DMS 273 treated with DMSO at 0.1 percent for 48 hours (cell line): ENCODE measurements at places on chromosomes 16 and 17.

GRCh38 chr16:8623634-8624033, 2.1 kb downstream of the METTL22 start:
- no peak for DNase-seq

GRCh38 chr17:74176546-74177001, 26.9 kb upstream of the RPL38 start:
- DNase-seq = peak; percentile 24

- no peak for DNase-seq
Observed at GRCh38 chr16:1466968-1467521, 7.8 kb downstream of the CLCN7 start.

- no peak for DNase-seq
Observed at GRCh38 chr17:62994931-62995330, 28.9 kb downstream of the TANC2 start.

GRCh38 chr17:12046786-12047185, 26.1 kb downstream of the MAP2K4 start:
- no peak for DNase-seq

DNA sequence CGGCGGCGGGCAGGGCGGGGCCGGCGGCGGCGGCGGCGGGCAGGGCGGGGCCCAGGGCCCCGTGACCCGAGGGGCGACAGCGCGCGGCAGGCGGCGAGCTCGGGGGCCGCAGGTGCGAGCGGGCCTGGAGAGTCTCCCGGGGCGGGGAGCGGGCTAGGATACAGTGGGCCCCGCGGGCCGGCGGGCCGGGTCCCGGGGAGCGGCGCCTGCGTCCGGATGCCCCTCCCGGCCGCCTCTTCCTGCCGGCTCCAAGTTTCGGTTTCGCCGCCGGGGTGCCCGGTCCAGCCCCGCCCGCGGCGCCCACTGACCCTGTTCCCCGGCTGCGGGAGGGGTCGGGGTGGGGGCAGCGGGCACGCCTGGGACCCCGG, at the start of gene RNF213:
Gene RNF213 (plus strand): TSS at position 62 of the 368 bp plus-strand sequence. CDS start 2,830 bp downstream, outside the sequence.
- no peak for DNase-seq

- DNase-seq = no peak
Observed at GRCh38 chr16:86243123-86243473, 267.2 kb upstream of the FOXF1 start.

DNA sequence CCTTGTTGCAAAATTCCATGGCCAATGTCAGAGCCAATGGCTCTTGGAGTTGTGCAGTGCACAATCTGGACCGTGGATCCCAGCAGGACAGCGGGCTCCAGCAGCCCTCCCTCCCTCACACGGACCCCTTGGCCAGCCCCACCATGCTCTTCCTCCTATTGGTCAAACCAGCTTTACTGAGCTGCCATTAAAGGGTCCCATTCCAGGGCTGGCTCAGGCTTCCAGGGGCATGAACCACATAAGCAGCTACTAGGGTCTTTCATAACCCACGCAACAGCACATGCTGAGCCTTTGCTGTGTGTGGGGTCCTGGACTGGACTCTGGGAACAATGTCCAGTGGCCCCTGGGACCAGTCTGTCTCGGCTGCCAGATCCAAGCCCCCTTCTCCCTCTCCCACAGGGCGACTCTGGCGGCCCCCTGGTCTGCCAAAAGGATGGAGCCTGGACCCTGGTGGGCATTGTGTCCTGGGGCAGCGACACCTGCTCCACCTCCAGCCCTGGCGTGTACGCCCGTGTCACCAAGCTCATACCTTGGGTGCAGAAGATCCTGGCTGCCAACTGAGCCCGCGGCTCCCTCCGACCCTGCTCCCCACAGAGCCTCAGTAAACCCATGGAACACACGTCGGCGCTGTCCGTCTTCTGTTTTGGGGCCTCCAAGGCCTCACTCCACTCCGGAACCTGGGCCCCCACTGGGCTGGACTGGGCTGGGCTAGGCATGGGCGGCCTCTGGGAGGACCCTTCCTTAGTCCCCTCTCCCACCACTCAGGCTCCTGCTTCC, 5.7 kb downstream of the CTRB1 start:
- no peak for DNase-seq

GRCh38 chr16:68083861-68084503, 1.2 kb upstream of the NFATC3 start:
- no peak for DNase-seq

DNA sequence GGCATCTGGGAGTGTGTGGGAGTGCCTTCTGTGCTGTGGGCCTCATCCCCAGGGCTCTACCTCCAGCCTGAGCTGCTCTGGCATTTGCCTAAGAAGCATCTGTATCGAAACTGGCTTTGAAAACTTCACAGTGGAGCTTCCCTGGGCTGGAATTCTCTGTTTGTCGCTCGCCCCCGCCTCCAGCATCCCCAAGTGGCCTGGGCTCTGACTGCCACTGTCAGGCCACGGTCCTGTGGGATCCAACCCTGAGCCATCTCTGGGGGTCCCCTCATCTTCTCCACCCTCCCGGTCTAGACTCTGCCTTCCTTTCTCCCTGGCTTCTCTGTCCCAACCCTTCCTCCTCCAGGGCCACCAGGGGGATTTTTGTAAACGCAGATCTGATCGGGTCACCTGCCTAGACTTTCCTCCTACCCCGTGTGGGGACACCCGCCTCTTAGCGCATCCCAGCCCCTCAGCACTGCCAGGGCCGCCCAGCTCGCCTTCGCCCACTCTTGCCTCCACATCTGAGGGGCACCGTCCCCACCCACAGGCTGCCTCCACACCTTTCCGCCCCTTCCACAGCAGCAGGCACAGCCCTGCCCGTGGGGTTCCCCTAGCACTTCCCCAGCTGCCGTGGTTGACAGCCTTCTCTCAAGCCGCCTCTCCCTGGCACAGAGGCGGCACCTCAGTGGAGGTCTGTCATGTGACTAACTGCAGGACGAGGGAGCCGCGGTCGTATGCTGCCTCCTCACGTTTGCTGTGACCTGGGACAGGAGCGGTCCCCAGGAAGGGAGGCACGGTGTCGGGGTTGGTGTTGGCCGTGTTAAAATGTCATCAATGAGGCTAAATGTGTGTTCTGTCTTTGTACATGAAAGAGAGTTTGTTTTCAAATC, 12.0 kb downstream of the TBC1D24 start:
- DNase-seq = no peak

GRCh38 chr17:72922219-72922618, 170.3 kb downstream of the SLC39A11 start:
- DNase-seq = no peak

DNA sequence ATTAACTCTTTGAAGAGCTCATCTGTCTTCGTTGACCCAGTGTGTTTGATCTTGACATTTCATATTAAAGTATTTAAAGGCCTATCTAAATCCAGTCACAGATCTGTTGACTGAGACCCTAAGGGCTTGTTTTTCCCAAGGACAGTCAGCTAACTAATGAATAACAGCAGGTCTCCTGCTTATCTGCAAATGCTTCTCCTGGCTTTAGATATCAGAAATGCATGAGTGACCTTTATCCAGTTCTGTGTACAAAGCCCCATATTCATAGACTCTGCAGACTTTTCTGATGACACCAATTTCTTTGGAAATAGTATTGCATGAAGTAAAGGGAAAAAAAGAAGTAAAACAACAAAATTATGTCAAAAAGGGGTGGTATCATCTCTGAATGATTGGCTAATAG, 70.3 kb downstream of the YPEL2 start:
- no peak for DNase-seq

GRCh38 chr16:53446090-53446489, 11.8 kb downstream of the RBL2 start:
- no peak for DNase-seq

- no peak for DNase-seq
Observed at GRCh38 chr16:89495121-89495520, 4.8 kb upstream of the ANKRD11 start.

- no peak for DNase-seq
Observed at GRCh38 chr17:77841742-77842527, 116.6 kb upstream of the TNRC6C start.

GRCh38 chr16:4938683-4939030, 1.7 kb upstream of the PPL start:
- DNase-seq = no peak

DNA sequence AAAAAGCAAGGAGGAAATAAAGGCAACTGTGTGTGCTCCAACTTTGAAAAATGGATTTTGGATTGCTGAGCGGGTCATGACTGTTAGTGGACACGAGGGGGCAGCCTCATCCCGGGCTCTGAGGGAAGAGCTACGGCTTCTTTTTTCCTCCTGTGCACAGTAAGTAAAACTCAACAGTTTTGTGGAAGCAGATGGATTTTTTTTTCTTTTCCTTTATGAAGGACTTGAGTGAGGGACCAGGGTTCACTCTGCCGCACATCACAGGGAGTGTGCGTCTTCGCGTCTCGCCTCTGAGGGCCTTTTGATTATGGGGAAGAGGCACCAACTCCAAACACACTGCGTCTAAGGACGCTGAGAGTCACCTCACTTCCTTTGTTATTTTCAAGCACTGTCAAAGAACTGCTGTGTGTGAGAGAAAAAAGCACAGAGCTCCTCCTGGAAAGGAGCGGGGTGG, 80.3 kb upstream of the GOT2 start:
- peak; percentile 2 for DNase-seq

- no peak for DNase-seq
Observed at GRCh38 chr17:15447928-15448579, 19.4 kb downstream of the CDRT4 start.

DNA sequence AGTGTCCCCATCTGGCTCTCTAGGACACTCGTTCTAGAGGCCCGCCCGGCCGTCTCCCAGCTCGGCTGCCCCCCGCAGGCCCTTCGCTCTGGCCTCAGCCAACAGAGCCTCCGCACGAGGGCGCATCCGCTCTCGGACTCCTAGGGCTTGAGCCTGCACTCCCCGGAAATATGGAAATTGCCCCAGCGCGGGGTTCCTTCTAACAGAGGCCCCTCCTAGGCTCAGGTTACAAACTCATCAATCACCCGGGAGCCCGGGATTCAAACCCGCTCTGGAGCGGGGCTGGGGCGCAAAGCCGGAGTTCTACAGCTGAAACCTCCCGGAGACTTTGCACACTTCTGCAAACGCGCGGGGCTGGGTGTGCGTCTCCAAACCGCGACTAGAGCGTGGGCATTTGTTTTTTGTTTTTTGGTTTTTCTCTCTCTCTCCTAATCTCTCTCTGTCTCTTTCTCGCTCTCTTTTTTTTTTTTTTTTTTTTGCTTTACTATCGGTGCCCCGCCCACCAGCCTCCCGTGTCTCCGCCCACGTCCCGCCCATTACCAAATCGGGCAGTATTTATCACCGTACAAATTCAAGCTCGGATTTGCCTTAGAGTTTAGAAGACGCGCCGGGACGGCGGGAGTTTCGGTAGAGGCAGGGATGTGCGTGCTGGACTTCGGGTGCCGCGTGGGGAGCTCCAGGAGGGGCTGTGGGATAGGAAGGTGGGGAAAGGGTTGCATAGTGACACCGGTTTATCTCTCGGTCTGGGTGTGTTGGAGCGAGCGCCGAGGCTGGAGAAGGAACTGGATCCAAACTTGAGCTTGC, 2.4 kb upstream of the FOXL1 start:
- no peak for DNase-seq

GRCh38 chr16:35754391-35755369, 2295.3 kb downstream of the TP53TG3F start:
- no peak for DNase-seq

DNA sequence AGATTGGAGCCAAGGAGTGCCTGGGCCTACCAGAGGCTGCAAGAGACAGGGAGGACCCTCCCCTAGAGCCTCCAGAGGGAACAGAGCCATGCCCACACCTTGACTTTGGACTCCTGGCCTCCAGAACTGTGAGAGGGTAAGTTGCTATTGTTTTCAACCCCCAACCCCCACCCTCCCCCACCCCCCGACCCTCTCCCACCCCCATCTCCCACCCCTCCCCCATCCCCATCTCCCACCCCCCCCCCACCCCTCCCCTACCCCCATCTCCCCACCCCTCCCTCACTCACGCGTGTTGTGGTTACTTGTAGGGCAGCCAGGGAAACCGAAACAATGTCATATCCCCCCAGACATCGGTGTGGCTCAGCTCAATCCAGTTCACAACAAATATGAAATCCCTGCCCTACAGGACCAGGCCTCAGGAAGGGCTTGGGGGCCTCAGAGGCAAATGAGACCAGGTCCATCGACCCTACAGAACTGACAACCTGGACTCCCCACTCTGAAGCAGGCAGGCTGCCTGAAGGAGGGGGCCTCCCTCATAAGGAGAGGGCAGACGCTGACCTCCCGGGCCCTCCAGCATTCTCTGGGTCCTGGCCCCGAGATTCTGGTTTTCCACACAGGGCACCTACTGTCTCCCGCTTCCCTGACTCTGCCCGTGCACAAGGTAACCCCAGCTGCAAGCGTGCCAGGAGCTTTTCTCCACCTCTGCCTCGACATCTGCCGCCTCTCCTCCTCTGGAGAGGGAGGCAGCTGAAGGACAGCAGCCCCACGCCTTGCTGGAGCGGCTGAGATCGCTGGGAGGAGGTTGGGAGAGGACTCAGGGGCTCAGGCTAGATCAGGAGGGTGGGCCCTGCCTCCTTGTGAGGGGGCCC, 3.0 kb upstream of the ZCCHC14 start:
- no peak for DNase-seq

GRCh38 chr17:40382251-40382650, 17.7 kb upstream of the GJD3 start:
- no peak for DNase-seq

DNA sequence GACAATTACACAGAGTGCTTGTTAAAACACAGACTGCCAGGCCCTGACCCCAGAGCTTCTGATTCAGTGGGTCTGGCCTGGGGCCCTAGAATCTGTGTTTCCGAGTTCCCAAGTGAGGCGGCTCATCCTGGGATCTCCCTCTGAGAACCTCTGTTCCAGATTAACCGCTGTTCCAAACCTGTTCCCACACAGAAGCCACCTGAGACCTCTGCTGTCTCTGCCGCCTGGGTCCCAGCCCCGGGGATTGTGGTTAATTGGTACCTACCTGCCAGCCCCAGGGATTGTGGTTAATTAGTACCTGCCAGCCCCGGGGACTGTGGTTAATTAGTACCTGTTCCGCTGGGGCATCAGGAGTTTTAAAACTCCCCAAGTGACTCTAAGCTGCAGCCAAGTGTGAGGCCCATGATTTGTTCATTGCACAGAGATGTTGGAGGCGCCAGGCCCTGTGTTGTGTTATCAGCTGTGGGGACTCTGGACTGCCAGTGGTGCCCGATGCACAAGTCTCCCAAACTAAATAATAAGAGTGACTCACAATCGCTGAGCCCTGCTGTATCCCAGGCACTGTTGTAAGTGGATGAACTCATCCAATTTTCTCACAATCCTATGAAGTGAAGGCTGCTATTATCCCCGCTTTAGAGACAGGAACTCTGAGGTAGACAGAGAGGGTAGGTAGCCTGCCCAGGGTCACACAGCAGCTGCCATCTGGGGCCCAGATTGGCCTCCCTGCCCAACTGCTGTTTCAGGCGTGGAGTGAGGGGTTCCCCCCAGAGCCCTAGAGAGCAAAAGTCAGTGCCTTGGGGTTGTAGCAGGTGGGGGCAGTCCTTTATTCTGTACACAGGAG, 219.7 kb downstream of the IRF8 start:
- no peak for DNase-seq

DNA sequence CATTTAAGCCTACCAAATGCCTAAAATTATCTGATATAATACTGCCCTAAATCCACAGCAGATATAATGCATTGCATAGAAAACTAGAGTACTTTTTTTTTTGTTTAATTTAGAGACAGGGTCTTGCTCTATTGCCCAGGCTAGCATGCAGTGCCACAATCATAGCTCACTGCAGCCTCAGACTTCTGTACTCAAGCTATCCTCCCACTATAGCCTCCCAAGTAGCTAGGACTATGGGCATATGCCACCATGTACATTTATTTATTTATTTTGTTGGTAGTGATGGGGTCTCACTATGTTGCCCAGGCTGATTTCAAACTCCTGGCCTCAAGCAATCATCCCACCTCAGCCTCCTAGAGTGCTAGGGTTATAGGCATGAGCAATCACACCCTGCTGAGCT, 20.0 kb downstream of the BRCA1 start:
- DNase-seq = no peak

- DNase-seq = no peak
Observed at GRCh38 chr16:22888791-22889190, 74.8 kb downstream of the HS3ST2 start.
